ENCODE measurements at places on chromosomes 6 and 20.

DNA sequence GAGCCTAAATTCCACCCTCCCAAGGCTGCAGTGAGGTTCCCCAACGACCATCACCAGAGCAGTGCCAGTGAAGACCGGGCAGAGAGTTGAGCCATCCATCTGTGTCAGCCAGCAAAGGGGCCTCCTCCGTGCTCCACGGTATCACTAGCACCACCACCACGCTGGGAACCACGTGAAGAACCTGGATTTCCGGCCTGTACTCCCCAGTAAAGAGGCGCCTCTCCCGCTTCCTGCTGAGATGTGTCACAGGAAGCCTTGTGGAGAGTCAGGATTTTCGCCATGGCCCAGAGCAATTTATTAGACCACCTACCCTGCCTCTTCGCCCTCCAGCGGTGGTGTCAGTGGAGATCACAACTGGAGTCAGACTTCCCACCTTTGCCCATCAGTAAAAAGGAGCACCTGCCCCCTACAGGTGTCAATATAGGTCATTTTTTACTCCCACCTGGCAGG, 28.8 kb downstream of the CPXM1 start:
- DNase-seq: no peak

DNA sequence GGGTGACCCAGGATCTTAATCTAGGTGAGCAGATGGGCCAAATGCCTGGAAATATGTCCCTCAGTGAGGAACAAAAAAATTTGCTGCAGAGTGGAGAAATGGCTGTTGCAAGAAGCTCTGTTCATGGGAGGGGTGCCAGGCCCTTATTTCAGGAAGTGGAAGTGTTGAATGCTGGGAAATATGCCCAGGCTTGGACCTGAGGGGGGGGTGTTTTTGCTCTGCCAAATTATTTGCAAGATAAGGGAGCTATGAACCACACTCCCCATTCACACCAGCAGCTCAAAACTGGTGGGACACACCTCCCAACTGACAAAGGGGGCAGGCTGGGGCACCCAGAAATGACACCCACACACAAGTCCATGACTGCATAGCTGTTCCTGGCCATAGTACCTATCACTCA, 8.7 kb downstream of the CST4 start:
- no peak for DNase-seq

- DNase-seq: no peak
These were observed 540.2 kb downstream of the PRKN start for GRCh38 chr6:162187168-162187935.

- DNase-seq: peak; percentile 51
These were observed 723 bp upstream of the ARID1B start for GRCh38 chr6:156776470-156776839.

DNA sequence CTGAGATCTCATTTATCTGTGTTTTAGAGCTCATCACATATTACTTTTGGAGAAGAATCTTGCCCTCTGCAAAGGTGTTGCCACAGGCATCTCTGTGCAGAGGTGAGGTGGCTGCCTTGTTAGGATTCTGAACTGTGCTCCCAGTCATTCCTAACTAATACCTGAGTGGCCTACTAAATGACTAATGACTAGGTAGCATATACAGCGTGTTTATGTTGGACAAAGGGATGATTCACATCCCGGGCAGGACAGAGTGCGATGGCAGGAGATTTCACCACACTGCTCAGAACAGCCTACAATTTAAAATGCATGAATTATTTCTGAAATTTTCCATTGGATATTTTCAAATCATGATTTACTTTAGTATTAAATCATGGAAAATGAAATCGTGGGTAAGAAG, 23.1 kb upstream of the CGA start:
- no peak for DNase-seq

DNA sequence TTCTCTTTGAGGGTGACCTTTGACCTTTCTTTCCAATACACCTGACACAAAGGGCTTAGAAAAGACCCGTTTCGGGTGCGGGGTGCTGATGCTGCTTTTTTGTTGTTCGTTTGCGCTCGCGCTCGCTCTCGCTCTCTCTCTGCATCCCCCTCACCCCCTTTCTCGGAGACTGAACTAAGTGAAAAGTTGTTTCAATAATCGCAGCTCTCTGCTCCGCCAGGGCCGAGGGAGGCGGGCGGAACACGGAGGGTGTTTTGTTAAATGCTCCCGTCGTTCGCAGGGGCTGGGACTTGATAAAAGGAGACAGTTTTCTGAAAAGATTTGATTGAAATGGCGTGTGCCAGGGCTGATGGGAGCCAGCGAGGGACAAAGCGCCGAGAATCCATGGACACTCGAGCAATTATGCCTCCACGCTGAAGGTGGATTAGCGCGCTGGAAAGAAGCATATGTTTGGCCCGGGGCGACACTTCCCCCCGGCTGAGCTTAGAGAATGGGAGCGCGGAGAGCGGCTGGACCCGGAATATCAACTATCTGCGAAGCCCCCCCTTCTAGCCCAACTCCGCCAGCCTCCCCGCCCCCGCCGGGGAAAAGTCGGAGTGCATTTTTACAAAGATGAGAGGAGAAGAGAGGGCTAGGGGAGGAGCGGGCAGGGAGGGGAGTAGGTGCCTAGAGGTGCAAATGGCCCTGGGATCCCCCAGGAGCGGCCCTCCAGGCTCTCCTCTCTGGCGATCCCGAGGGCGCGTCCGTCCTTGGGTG, 25.0 kb downstream of the TFAP2A start:
- no peak for DNase-seq

DNA sequence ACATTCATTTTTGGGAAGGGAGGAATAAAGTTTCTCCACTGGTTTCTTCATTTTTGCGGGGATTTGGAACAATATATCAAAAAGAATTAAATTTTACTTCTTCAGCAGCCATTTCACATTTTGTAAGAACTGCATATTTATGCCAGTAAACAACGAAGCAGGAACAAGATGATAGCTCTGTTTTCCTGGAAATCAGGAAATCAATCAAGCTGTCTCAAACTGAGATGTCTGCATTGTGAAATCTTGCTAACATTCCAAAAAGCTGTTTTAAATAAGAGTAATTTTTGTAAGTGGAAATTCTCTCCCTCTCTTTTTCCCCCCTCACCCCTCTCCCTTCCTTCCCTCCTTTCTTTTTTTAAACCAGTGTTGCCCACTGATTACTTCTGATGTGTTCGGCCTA, 20.0 kb downstream of the MAPK13 start:
- no peak for DNase-seq

- no peak for DNase-seq
These were observed 104.2 kb downstream of the TFAP2B start for GRCh38 chr6:50922579-50923525.

DNA sequence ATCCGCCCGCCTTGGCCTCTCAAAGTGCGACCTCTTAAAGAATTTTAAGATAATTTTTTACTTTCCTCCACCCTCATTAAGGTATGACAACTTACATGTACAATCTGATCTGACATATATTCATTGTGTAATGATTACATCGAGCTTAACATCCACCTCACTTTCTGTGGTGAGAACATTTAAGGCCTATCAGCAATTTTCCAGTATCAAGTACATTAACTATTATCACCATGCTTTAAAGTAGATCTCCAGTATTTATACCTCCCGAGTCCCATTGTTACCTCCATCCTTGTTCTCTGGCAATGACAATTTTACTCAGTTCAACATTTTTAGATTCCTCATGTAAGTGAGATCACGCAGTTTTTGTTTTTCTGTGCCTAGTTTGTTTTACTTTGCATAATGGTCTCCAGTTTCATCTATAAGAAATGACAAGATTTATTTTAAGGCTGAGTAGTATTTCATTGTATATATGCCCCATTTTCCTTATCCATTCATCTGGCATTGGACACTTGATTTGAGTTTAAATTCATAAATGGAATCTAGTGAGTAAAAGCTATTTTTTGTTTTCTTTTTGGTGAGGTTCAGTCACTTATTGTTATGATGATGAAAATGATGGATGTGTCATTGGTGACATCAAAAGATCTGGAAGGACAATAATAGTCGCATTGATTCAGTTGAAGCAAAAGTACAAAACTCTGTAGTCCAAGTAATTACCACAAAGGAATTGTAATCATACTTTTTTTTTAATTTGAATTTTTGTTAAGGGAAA, 87.0 kb downstream of the OR2B2 start:
- no peak for DNase-seq

GRCh38 chr6:56420296-56420695, 172.9 kb upstream of the COL21A1 start:
- DNase-seq: no peak

DNA sequence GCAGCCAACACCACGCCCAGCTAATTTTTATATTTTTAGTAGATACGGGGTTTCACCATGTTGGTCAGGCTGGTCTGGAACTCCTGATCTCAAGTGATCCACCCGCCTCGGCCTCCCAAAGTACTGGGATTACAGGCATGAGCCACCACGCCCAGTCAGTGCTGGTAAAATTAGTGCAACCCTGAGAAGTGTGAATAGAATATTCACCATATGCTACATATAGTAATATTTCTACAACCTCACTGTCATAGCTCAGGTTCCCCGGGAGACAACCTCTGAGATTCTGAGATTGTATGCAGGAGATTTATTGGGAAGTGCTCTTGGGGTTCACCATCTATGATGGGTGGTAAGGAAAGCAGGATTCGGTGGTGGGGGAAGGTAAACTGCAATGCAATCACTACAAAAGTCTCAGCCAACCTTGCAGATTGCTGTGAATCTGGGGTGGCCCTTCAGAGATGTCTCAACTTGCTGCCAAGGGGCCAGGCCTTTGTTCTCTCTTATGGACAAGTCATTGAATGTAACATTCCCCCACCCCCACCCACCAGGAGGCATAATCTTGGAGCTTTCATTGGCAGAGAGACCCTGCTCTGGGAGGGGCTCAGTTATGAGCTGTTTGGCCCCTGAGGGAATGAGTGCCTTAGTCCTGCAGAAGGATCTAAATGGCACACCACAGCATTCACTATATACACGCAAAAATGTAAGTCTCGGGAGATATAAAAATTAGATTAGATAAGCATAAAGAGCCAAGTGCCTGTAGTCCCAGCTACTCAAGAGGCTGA, 34.0 kb upstream of the SEC63 start:
- DNase-seq: no peak

DNA sequence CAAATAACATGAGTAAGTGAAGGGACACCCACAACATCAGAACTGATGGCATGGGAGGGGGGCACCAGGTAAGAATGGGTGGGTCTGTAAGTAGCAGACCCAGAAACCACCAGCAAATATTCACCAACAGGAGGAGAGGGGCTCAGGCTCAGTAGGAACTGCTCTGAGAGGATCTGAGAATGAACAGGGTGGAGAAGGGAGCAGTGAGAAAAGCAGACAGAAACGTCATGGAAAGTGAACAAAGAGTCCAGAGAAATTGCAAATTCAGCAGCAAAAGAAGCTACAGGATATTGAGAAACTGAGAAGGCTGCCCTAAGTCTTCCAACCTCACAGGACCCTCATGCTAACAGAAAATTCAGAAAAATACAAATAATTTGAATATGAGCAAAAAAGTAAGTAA, 121.3 kb downstream of the KIF16B start:
- DNase-seq: no peak

GRCh38 chr6:3433005-3433404, 23.8 kb downstream of the SLC22A23 start:
- no peak for DNase-seq

DNA sequence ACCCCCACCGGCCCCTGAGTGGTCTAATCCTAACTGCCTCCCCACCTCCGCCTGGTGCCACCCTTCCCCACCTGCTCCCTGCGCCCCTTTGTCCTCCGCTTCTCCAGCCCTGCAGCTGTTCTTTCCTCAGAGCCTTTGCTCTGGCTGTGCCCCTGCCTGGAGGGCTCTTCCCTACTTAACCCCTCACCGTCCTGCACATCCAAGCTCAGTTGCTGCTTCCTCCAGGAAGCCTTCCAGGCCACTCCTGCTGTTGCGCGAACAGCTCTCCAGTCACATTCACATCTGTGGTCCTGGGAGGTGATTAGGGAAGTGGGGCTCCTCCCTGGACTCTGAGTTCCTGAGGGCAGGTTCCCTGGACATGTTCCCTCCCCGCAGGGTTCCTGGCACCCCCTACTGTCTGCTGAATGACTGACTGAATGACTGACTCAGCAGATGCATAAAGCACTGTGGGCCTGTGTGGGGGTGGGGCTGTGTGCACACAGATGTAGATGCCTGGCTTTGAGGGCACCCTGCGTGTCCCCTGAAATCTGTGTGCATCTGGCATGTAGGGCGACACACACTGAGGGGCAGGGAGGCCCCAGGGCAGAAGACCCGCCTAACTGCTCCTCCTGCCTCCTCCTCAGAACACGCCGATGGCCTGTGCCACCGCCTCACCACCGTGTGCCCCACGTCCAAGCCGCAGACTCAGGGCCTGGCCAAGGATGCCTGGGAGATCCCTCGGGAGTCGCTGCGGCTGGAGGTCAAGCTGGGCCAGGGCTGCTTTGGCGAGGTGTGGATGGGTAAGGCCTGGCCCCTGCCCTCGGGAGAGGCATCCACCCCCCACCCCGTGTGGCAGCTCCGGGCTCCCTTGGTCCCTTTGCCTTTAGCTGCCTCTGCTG, 51.4 kb downstream of the SRC start:
- peak; percentile 14 for DNase-seq

DNA sequence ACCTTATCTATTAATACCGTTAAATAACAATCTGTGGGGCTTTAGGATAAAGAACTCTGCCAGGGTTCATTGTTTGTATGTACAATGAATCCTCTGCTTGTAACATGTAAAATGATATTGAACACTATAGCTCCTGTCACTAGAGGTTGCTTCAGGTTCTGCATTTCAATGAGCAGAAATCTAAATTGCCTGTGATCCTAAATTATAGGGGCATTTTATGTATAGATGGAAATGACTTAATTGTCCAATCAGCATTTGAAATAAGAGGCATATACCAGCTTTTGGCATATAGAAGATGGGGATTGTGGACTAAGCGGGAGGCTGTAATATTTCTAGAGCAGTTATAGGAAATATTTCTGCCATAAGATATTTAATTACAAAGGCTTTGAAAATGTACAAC, 2.0 kb downstream of the NCOA3 start:
- DNase-seq: no peak

DNA sequence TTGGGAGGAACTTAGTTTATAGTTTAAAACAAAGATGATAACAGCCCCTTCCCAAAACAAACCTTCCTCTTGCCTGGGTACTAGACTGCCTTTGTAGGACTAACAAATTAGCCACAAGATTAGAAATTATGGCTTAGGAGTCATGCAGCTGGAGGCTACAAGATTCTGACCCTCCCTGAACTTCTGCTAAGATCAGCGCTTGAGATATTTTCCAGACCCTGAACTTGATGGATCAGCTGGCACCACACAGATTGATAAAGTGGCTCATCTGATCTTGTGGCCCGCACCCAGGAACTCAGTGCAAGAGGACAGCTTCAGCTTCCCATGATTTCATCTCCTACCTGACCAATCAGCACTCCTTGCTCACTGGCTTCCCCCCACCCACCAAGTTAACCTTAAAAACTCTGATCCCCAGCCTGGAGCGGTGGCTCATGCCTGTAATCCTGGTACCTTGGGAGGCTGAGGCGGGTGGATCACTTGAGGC, 5.9 kb upstream of the SERINC3 start:
- DNase-seq: no peak

GRCh38 chr20:21139881-21140566, 14.1 kb downstream of the KIZ start:
- DNase-seq: no peak

DNA sequence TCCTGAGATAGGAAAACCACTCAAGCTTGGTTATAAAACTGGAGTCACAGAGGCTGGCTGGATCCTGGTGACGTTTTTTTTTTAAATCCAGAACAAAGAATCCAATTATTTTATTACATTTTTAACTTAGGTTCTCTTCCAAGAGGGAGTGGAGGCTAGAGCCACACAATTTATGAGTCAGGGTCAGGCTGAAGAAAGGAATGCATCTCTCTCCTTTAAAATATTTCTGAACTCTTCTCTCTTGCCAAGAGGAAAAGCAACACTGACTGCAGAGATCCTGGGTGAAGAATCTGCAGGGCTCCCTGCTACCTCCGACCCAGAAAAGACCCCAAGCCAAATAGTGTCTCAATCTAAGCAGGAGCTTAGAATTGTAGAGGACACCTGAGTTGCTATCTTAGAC, 88.5 kb upstream of the SSTR4 start:
- DNase-seq: peak; percentile 39
